Suprapubic skin (tissue), 4 donors: ENCODE measurements at places on chromosomes 2 and 18. TPM values are rescaled to one million over a fixed set of nuclear protein-coding genes. Genes with fewer than 3 reads are reported as not detected.

DNA sequence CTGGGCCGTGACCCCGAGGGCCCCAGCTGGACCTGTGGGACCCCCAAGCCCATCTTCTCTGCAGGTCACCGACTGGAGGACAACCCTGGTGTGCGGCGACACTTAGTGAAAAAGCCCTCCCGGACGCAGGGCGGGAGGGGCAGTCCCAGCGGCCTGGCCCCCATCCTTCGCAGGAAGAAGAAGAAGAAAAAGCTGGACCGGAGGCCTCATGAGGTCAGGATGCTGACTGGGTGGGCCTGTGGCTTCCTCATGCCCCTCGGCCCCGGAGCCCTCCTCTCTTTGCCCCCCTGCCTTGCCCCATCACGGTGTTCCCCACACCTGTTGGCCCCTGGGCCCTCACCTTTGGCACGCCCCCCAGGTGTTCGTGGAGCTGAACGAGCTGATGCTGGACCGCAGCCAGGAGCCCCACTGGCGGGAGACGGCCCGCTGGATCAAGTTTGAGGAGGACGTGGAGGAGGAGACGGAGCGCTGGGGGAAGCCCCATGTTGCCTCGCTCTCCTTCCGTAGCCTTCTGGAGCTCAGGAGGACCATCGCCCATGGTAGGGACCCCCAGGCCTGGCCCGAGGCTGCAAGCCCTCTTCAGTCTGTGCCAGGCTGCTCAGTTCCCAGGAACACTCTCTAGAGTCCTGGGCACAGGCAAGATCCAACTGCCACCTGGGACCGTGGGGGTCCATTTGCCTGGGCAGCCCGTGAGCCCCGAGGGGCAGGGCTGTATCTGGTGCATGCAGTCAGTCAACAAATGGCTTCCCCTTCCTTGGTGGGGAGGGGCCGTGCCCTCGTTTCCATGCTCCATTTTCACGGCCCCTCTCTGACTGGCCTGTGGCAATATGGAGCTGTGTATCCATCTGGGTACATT is 4.7 kb downstream of the SLC4A3 start:
- no peak overlapping the region for H3K4me3 ChIP-seq
- H3K36me3 ChIP-seq, result peaks cover 3% of the 10 kb centered on the region
- peaks cover 13% of the 10 kb centered on the region for H3K27me3 ChIP-seq
- no peak overlapping the region for H3K27ac ChIP-seq

DNA sequence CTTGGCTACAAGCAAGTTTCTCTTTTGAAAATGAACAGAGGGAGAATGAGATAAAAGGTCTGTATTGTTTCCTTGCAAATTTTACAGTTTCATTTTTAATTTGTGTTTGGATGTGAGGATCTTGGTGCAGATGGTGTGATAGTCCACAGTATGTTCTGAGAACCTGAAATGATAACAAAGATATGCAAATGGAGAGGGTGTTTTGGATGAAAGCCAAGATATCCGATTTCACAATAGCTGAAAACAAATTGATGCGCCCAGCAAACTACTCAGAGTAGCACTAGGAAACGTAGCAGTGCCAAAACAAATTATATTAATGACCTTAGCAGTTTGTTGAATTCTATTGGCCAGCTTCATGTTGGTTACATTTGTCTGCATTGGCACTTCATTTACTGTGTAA is 683.5 kb downstream of the TMEM182 start:
- no peaks in the 10 kb centered on the region for H3K27me3 ChIP-seq
- no peak for DNase-seq

- H3K4me3 ChIP-seq, result peak overlapping the region; percentile 40
- H3K27ac ChIP-seq, result peak overlapping the region; percentile 84
- H3K36me3 ChIP-seq, result no peaks in the 10 kb centered on the region
- no peaks in the 10 kb centered on the region for H3K27me3 ChIP-seq
These were observed 69.7 kb upstream of the ZNF516 start for GRCh38 chr18:76564655-76565237.

GRCh38 chr2:177239932-177240630 is 24.4 kb downstream of the NFE2L2 start:
- DNase-seq, result no peak
- H3K27ac ChIP-seq, result peak overlapping the region; percentile 92
- H3K36me3 ChIP-seq, result peaks cover 3% of the 10 kb centered on the region
- H3K4me3 ChIP-seq, result peak overlapping the region; percentile 15
- H3K27me3 ChIP-seq, result no peaks in the 10 kb centered on the region
- H3K4me1 ChIP-seq, result peaks cover 95% of the 10 kb centered on the region

DNA sequence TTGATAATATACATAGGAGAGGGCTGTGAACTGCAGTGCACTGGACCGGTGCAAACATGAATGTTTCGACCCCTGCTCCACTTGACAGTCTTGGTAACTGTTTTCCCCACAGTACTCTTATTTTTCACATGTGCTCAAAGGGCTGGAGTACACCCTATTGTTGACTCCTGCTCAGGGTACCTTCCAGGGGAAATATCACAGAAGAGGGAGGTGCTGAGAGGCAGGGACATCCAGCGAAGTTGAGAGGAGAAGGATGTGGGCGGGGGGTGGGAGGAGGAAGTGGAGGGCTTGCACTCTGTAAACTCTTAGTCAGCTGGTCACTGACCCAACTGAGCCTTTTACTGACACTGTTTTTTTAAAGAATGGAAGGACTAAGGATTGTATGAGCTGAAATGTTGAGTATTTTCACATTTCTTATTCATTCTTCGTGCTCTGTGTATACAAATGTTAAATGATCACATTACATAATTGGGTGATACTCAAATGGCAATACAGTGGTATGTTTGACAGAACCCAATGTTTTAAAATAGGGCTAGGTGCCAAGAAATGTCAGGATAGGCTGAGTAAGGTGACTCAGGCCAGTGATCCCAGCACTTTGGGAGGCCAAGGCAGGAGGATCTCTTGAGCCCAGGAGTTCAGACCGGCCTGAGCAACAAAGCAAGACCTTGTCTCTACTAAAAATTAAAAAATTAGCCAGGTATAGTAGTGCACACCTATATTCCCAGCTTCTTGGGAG is 10.0 kb downstream of the INPP4A start:
- no peaks in the 10 kb centered on the region for H3K36me3 ChIP-seq
- no peak overlapping the region for H3K27ac ChIP-seq
- peaks cover 25% of the 10 kb centered on the region for H3K4me1 ChIP-seq
- no peaks in the 10 kb centered on the region for H3K27me3 ChIP-seq

- H3K27me3 ChIP-seq, result no peaks in the 10 kb centered on the region
- H3K4me1 ChIP-seq, result peaks cover 47% of the 10 kb centered on the region
- peak overlapping the region; percentile 95 for H3K4me3 ChIP-seq
- H3K36me3 ChIP-seq, result peaks cover 3% of the 10 kb centered on the region
- peak overlapping the region; percentile 94 for H3K27ac ChIP-seq
These were observed 43.7 kb downstream of the HDLBP start for GRCh38 chr2:241271706-241272302.

DNA sequence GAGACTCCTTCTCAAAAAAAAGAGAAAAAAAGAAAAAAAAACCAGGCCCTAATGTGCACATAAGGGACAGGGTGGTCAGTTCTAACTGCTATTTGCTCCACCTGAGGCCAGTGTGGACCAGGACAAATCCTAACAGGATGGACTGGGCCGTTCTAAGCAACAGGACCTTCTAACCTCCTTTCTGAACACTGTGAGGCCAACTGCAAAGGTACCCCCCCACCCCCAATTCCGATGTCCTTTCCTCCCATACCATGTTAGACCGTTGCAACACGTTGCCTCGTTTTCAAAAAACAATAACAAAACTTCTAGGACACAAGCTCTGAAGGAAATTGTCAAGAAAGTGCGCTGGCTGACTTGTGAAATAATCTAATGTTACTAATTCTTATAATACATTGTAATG is 1.2 kb downstream of the THAP4 start:
- no peak for DNase-seq
- H3K27me3 ChIP-seq, result no peaks in the 10 kb centered on the region
- H3K36me3 ChIP-seq, result peaks cover 29% of the 10 kb centered on the region

DNA sequence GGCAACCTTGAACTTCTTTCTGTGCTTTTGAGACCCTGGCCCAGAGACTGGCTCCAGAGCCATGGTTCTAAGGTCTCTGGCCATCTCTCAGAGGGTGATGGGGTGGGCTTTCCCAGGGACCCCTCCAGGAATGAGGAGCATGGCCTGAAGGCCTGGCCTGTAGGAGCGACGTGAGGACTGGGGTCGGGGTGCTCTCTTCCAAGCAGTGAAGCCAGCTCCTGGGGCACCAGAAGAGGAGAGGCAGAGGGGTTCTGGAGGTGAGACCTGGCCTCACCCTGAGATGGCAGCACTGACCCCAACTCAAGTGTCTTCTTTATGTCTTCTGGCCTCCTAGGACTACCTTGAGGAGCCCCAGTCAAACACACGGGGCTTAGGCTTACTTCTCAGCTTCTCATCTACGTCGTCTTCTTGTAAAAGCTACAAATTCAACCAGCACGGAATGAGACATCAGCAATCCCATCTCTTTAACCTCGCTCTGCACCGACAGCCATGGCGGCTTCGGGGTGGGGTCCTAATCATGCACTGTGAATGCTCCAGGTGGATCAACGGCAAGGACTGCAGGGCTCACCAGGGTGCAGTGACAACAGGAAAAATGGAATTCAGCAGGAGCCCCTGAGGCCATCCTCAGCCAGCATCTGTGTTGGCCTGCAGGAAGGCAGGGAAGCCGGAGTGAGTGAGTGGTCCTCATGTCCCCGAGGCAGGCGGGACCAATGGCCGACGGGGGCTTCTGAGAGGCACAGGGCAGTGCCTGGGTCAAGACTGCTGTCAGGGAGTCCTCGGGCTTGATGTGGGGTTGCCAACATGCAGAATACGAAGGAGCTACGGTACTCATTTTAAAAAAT is 214.1 kb downstream of the HDAC4 start:
- no peak overlapping the region for H3K4me3 ChIP-seq
- H3K27me3 ChIP-seq, result no peaks in the 10 kb centered on the region
- peaks cover 57% of the 10 kb centered on the region for H3K36me3 ChIP-seq
- no peaks in the 10 kb centered on the region for H3K4me1 ChIP-seq
- peak; percentile 31 for DNase-seq

DNA sequence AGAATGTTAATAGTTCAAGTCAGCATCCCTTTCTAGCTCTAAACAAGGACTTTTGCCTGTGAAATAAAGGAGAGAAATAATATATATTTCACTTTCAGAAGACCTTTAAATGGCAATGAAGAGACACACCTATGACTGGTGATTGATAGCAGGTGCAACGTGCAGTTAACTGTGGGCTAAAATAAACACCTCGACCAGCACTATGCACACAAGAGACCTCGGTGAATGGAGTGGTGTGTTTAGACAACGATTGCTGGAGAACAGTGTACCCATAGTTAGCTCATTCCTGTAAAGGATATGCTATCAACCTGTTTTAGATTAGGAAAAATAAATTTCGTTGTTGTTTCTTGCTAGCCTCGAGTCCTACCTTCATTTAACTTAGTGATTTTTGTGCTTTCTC is 143.4 kb downstream of the NR4A2 start:
- no peak overlapping the region for H3K4me3 ChIP-seq
- H3K27ac ChIP-seq, result no peak overlapping the region
- DNase-seq, result no peak
- H3K4me1 ChIP-seq, result no peaks in the 10 kb centered on the region

DNA sequence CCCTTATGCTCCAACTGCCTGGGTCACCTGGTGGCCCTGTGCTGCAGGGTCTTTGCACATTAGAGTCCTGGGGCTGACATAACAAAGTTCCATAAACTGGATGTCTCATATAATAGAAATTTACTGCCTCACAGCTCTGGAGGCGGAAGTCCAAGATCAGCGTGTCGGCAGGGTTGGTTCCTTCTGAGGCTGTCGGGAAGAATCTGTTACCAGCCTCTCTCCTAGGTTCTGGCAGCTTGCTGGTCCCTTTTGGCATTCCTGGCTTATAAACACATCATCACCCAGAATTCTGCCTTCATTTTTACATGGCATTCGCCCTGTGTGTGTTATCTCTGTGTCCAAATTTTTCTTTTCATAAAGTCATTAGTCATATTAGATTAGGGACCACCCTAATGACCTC is 170.5 kb downstream of the NDUFA10 start:
- H3K4me3 ChIP-seq, result no peak overlapping the region
- H3K4me1 ChIP-seq, result no peaks in the 10 kb centered on the region
- no peak overlapping the region for H3K27ac ChIP-seq
- peak; percentile 55 for DNase-seq

Gene CYP27A1
- total RNA-seq, result 30.7 TPM

DNA sequence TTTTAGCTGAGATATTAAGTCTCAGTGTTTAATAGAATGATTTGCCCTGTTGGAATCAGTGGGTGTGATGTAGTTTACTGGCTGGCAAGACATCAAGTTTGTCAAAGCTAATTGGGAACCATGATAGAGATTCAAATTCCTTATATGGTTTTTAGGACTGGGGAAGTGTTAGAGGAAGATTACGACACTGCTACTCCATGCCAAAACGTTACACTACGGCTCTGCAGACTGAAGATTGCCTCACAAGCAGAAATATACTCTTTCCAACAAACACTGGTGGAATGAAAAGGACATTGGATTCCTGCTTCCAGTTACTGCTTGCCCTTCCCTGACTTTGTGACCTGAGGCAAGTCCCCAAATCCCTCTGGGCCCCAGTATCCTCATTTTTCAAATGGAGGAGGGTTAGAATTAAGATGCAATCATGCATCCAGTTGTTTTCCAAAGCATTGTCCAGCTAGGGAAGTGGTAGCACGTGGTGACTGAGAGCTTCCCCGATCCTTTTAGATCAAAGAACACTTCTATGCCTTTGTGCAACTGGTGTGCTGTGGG is 147.6 kb downstream of the CDC42EP3 start:
- no peaks in the 10 kb centered on the region for H3K27me3 ChIP-seq
- no peak overlapping the region for H3K4me3 ChIP-seq
- no peaks in the 10 kb centered on the region for H3K36me3 ChIP-seq
- DNase-seq, result no peak

Gene HOXD13
- not detected for total RNA-seq

Gene ALPP
- total RNA-seq, result not detected

Gene BMP10
- not detected for total RNA-seq

Gene RAX
- not detected for total RNA-seq

- peaks cover 25% of the 10 kb centered on the region for H3K36me3 ChIP-seq
- no peak overlapping the region for H3K27ac ChIP-seq
- H3K4me1 ChIP-seq, result peaks cover 11% of the 10 kb centered on the region
- H3K4me3 ChIP-seq, result no peak overlapping the region
- DNase-seq, result no peak
These were observed 43.7 kb downstream of the RPIA start for GRCh38 chr2:88735133-88735532.

GRCh38 chr2:99072551-99072950 is 69.0 kb upstream of the C2orf15 start:
- no peak for DNase-seq
- no peak overlapping the region for H3K27ac ChIP-seq
- H3K4me3 ChIP-seq, result no peak overlapping the region
- H3K36me3 ChIP-seq, result no peaks in the 10 kb centered on the region
- H3K4me1 ChIP-seq, result no peaks in the 10 kb centered on the region
- no peaks in the 10 kb centered on the region for H3K27me3 ChIP-seq

- H3K4me3 ChIP-seq, result no peak overlapping the region
- no peaks in the 10 kb centered on the region for H3K4me1 ChIP-seq
- H3K27ac ChIP-seq, result no peak overlapping the region
- no peaks in the 10 kb centered on the region for H3K27me3 ChIP-seq
These were observed 88.4 kb downstream of the ARHGAP15 start for GRCh38 chr2:143217512-143218115.

DNA sequence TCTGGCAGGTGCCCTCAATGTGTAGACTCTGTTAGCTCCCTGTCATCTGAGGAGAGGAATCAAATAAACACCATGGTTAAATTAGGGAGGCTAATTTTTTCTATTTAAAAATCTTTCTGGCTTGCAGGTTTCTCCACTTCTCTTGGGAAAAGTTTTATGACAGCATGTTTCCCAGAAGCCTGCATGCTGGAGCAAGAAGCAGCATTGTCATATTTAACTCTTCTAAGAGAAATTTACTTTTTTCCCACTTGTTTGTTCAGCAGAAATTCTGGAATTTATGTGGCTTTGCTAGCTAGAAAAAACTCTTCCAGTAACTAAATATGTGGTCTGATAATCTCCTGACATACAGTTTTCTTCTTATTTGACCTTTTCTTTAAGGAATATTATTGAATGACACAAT is 230.5 kb downstream of the PARD3B start:
- no peaks in the 10 kb centered on the region for H3K36me3 ChIP-seq
- DNase-seq, result no peak
- no peaks in the 10 kb centered on the region for H3K27me3 ChIP-seq
- no peak overlapping the region for H3K4me3 ChIP-seq

Gene GPR75
- 4.5 TPM for total RNA-seq
